ENCODE measurements at places on chromosomes 16 and 17. TPM values are rescaled to one million over a fixed set of nuclear protein-coding genes. Genes with fewer than 3 reads are reported as not detected.

DNA sequence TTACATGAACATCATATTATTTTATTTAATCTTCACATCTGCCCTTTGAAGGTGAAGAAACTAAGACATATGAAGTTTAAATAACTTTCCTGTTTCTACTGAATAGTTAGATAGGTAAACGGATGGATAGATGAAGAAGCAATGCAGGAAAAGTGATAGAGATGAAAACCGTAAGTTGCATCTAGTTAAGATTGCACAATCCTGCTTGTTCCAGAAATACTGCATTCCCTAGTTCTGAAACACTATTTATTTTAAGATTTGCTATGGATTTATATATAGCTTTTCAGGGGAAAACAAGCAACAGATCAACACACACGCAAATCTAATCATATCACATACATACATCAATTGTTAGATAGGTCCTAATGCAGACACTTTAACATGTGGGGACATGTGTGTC lies 512.7 kb upstream of the C16orf82 start:
- H3K4me3 ChIP-seq, result no peak overlapping the region
- no peak overlapping the region for H3K27ac ChIP-seq
- no peaks in the 10 kb centered on the region for H3K36me3 ChIP-seq
- no peaks in the 10 kb centered on the region for H3K4me1 ChIP-seq
- no peak for DNase-seq

DNA sequence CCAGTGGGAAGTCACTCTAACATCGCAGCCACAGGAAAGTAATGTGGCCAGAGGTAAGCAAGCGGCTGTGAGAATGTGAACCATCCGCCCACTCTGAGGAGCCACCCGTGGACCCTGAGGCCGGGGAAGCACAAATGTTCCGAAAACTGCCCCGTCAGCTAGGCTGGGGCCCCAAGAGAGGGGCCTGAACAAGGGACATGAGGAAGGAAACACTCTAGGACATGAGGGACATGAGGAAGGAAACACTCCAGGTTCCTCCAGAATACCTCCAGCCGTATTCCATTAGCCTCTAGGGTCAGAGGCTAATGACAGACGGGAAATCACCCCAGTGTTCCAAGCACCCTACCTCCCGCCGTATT lies 317 bp downstream of the TEFM start:
- no peaks in the 10 kb centered on the region for H3K27me3 ChIP-seq
- peaks cover 3% of the 10 kb centered on the region for H3K4me1 ChIP-seq
- peaks cover 3% of the 10 kb centered on the region for H3K36me3 ChIP-seq
- no peak for DNase-seq

- H3K27ac ChIP-seq, result no peak overlapping the region
- no peak for DNase-seq
- no peak overlapping the region for H3K4me3 ChIP-seq
- no peaks in the 10 kb centered on the region for H3K4me1 ChIP-seq
These were observed 120.2 kb upstream of the HLF start for GRCh38 chr17:55144518-55144917.

DNA sequence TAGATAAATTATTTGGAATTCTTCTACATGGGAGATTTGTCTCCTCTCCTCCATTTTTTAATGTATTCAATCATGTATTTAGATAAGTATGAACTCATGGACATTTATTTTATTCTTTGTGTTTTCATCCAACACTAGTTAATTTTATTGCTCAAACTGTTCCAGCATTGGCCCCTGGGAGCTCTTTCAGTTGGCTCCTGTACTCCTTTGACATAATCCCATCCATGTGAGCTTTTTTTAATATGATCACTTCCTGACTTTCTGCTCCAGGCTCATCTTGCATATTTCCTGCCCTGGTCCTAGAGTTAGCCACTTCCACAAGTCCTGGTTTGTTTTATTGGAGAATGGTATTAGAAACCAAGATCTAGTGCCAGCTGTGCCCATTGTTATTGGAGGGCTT lies 419.0 kb upstream of the CDH11 start:
- H3K36me3 ChIP-seq, result no peaks in the 10 kb centered on the region
- no peak overlapping the region for H3K4me3 ChIP-seq
- no peaks in the 10 kb centered on the region for H3K4me1 ChIP-seq
- DNase-seq, result no peak

GRCh38 chr16:61148930-61149329 lies 887.3 kb downstream of the CDH8 start:
- no peaks in the 10 kb centered on the region for H3K4me1 ChIP-seq
- H3K4me3 ChIP-seq, result no peak overlapping the region
- no peaks in the 10 kb centered on the region for H3K27me3 ChIP-seq
- no peaks in the 10 kb centered on the region for H3K36me3 ChIP-seq

Gene FBXO39
- total RNA-seq, result 0.66 TPM

GRCh38 chr17:725084-725483 lies 7.3 kb upstream of the TLCD3A start:
- no peaks in the 10 kb centered on the region for H3K27me3 ChIP-seq
- H3K4me3 ChIP-seq, result no peak overlapping the region
- no peaks in the 10 kb centered on the region for H3K36me3 ChIP-seq
- no peak for DNase-seq
- H3K4me1 ChIP-seq, result no peaks in the 10 kb centered on the region

Gene ANKRD11
- total RNA-seq, result 39.8 TPM

GRCh38 chr16:800834-801511 lies 439 bp upstream of the GNG13 start:
- DNase-seq, result no peak
- peaks cover 2% of the 10 kb centered on the region for H3K36me3 ChIP-seq
- no peaks in the 10 kb centered on the region for H3K4me1 ChIP-seq
- H3K4me3 ChIP-seq, result no peak overlapping the region

- H3K27me3 ChIP-seq, result no peaks in the 10 kb centered on the region
- DNase-seq, result no peak
- no peak overlapping the region for H3K4me3 ChIP-seq
- H3K27ac ChIP-seq, result no peak overlapping the region
- H3K36me3 ChIP-seq, result no peaks in the 10 kb centered on the region
These were observed 123.5 kb upstream of the ZFHX3 start for GRCh38 chr16:73171380-73171779.

DNA sequence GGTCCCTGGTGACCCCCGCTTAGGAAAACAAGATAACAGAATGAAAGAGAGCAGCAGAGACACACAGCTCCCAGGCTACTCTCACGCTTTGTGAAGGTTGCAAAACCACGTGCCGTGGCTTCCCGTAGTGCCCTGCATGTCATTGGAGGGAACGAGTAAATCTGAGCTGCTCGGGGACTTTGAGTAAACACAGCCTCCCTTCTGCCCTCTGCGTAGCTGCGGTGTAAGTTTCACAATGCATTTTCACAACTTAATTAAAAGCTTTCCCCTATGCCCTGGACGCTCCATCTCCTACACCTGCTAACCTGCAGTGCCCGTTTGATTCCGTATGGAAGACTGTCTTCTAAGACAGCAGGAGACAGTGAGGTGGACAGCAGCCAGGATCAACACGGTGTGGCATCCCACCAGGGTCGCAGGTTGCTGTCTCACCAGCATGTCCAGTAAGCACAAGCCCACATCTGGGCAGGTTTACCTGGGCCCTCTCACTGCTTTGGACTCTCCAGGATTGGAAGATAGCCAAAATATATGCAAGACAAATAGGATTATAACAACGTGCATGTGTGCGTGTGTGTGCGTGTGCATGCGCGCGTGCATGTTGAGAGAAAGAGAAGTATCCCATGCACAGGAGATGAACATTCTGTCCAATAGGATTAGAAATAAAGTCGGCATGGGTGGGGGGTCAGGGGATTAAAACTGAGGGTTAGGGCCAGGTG lies 116.4 kb upstream of the RCVRN start:
- no peaks in the 10 kb centered on the region for H3K36me3 ChIP-seq
- no peak overlapping the region for H3K4me3 ChIP-seq
- H3K27ac ChIP-seq, result no peak overlapping the region
- DNase-seq, result peak; percentile 47

GRCh38 chr17:32722733-32723132 lies 154.2 kb downstream of the MYO1D start:
- no peak overlapping the region for H3K4me3 ChIP-seq
- no peaks in the 10 kb centered on the region for H3K4me1 ChIP-seq
- H3K27me3 ChIP-seq, result no peaks in the 10 kb centered on the region
- H3K36me3 ChIP-seq, result no peaks in the 10 kb centered on the region
- no peak overlapping the region for H3K27ac ChIP-seq
- DNase-seq, result peak; percentile 9

DNA sequence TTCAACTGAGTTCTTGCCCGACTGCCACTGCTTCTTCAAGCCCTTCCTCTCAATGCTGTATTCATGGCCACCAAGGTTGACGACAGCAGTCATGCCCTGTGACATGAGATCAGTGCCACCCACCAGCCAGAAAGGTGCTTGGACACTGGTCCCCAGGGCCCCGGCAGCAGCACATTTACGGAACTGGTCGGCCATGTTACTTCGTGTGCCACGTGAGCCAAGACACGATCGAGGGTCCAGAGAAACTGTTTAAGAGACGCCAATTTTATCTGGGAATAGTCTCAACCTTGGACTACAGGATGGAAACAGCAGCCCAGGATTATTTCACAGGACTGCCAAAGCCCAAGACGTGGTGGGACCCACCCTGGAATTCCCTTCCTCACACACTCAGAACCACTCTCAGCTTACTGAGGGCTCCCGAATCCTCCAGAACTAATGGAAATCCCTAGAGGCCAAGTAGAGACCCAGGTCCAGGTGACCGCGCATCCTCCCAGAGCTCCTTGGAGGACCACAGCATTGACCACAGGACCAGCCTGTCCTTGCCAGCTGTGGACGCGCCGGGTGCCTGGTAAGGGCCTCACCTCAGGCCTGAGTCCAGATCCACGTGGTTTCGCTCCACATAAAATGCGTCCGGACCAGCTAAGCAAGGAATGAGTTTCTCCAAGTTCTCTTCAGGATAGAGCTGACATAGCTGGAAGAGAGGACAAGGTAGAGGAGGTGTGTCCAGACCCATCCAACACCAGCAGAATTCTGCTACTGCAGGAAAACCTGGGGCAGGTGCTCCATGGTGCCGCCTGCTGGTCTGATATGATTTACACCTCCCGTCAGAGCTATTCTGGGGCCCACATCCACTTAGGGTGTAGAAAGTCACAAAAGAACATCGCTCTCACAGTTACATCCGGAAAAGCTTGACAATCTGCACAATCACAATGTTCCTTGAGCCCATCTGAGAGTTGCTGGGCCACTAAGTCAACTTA lies 28.2 kb downstream of the MAP1LC3B start:
- H3K4me1 ChIP-seq, result no peaks in the 10 kb centered on the region
- H3K27ac ChIP-seq, result no peak overlapping the region
- no peak overlapping the region for H3K4me3 ChIP-seq
- H3K36me3 ChIP-seq, result peaks cover 20% of the 10 kb centered on the region
- no peak for DNase-seq
